ENCODE measurements at places on chromosomes 4 and X.

- DNase-seq = no peak
These were observed 51.6 kb downstream of the PTCHD1 start for GRCh38 chrX:23386260-23386659.

GRCh38 chr4:17030543-17030942 lies 132.1 kb upstream of the LDB2 start:
- DNase-seq = peak; percentile 14

DNA sequence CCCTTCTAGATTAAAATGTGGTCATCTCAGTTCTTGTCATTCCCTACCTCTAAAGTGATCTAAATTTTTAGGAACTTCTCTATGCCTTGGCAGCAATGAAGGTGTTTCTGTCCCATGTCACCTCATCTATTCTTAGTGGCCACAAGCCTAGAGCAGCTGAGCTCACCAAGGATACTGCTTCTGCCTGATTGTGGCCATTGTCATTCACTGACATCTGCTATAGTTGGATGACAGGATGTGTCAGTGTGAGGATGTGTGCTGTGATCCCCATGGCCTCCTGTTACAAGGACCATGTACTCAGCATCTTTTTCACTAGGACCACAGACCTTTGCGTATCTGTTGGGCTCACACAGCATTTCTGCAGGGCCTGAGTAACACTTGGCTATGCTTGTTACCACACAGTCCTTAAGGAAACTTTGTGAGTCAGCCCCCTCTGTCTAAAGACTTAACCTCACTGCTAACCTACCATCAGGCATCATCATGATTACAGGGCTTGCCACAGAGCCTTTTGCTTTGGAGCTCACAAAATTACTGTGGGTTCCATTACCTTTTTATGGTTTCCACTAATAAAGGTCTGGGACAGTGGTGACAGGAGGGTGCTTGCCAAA lies 421.0 kb downstream of the ADAM29 start:
- DNase-seq = no peak

DNA sequence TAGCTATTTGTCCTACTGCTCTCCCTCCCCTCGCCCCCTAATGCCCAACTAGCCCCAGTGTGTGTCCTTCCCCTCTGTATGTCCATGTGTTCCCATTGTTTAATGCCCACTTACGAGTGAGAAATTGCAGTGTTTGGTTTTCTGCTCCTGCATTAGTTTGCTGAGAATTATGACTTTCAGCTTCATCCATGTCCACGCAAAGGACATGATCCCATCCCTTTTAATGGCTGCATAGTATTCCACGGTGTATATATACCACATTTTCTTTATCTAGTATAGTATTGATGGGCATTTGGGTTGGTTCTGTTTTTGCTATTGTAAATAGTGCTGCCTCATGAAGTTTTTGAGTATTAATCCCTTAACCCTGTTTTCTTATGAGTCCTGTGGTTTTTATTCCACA lies 33.6 kb upstream of the CFAP299 start:
- no peak for DNase-seq

DNA sequence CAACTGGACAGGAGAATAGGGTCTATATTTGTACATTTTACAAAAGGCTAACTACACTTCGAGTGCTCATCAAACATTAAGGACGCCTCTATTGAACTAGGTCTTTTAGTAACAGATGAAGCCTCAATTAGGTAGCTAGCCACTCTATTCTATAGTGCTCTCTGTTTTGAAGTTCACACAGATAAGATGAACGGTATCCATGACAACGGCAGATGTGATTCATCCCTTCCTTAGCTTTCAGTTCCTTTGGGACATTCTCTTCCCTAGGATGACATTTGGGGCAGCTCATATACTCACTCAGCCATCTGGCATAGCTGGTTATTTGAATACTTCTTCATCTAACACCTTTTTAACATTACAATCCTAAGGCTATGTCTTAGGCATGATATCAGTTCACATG lies 62.4 kb upstream of the WDFY3 start:
- DNase-seq = peak; percentile 3

DNA sequence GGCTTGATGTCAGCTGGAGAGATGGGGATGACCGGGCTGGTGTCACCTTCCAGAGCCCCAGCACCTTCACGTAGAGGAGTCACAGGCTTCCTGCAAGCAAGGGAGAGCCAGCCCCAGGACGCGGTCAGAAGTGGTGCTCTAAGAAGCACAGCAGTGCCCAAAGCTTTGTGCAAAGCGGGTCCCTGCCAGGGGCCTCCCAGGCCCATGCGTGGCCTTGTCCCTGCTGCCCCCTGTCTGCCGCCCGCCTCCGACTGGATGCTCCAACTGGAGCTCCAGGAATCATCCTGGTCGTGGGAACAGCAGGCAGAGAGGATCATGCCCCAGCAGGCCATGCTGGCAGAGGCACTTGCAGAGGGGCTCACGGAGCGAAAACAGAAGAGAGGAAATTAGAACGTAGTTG lies 40.1 kb upstream of the LRPAP1 start:
- no peak for DNase-seq

DNA sequence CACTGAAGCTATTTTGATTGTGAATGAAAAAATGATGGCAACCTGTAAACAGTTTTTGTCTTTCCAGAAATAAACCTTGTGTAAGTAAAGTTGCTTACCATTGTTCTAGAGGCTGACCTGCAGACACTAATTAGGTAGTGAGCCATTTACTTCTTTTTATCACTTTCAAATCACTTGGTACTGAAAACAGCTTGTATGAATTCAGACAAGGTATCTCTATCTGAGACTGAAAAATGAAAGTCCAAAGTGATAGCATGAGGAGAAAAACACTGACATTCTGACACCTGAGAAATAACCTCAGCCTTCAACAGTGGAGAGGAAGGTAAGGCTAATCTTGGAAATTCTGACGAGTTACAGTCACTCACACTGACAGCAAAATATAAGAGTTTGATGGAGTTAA lies 238.8 kb downstream of the GPC3 start:
- DNase-seq = no peak

- DNase-seq = no peak
These were observed 181.0 kb downstream of the DCTD start for GRCh38 chr4:182736207-182736606.

DNA sequence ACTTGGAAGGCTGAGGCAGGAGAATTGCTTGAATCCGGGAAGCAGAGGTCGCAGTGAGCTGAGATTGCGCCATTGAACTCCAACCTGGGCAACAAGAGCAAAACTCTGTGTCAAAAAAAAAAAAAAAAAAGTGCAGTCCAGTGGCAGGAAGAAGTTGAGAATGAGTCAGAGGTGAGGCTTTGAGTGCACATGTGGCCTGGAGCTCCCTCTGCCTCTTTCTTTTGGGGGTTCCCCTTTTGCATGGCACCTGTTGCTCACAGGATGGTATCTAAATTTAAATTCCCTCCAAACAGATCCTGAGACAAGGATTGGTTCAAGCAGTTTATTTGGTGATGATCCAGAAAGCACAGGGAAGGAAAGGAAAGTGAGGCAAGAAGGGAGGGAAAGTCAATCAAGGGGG lies 151.4 kb upstream of the STX18 start:
- peak; percentile 43 for DNase-seq

- no peak for DNase-seq
These were observed 365.4 kb upstream of the TECRL start for GRCh38 chr4:64774626-64775025.

- no peak for DNase-seq
These were observed 31.2 kb downstream of the USP38 start for GRCh38 chr4:143215873-143216272.

GRCh38 chrX:78573630-78574029 lies 85.5 kb downstream of the RTL3 start:
- DNase-seq = no peak

GRCh38 chrX:39170464-39170863 lies 369.2 kb downstream of the MID1IP1 start:
- no peak for DNase-seq

Data from Daoy (cell line).